IMR-90 (cell line): ENCODE measurements at places on chromosomes 3 and 15. TPM values are rescaled to one million over a fixed set of nuclear protein-coding genes. Genes with fewer than 3 reads are reported as not detected.

Gene AP3B2
- not detected in 2 replicates for total RNA-seq

Gene CHRNA5
- 0.54 and 1.4 TPM in 2 replicates for total RNA-seq

Gene MESP2
- 0.18 and 0.28 TPM in 2 replicates for total RNA-seq

Gene CKMT1A
- total RNA-seq: not detected in 2 replicates

Gene CADPS
- total RNA-seq: not detected in 2 replicates

Gene ANKUB1
- not detected in 2 replicates for total RNA-seq

GRCh38 chr3:172177046-172177445 lies 137.7 kb downstream of the FNDC3B start:
- H3K27me3 ChIP-seq: no peaks in the 10 kb centered on the region
- H3K4me3 ChIP-seq: no peak overlapping the region

- H3K27me3 ChIP-seq: no peaks in the 10 kb centered on the region
- no peak overlapping the region for H3K4me3 ChIP-seq
- no peaks in the 10 kb centered on the region for H3K4me1 ChIP-seq
- H3K36me3 ChIP-seq: peaks cover 26% of the 10 kb centered on the region
These were observed 78.1 kb downstream of the HERC2 start for GRCh38 chr15:28243901-28244300.

DNA sequence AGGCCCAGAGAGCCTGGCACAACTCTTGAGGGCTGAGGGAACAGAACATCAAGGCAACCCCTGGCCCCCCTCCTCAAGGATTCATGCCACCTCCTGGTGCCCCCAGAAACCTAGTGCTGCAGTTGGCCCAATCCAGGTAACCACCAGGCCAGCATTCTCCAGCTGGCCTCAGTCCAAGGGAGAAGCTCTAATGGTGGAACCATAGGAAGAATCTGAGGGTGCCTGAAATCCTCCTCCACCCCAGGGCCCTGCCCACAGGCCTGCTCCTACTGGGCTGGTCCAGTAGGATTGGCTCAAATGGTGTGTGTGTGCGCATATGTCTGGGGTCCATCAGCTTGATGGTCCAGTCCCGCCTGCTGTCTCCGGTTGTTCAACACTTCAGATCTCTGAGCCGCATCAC lies 7.7 kb downstream of the HYAL2 start:
- no peak for DNase-seq
- H3K27me3 ChIP-seq: no peaks in the 10 kb centered on the region
- H3K4me3 ChIP-seq: no peak overlapping the region
- H3K36me3 ChIP-seq: peaks cover 38% of the 10 kb centered on the region

DNA sequence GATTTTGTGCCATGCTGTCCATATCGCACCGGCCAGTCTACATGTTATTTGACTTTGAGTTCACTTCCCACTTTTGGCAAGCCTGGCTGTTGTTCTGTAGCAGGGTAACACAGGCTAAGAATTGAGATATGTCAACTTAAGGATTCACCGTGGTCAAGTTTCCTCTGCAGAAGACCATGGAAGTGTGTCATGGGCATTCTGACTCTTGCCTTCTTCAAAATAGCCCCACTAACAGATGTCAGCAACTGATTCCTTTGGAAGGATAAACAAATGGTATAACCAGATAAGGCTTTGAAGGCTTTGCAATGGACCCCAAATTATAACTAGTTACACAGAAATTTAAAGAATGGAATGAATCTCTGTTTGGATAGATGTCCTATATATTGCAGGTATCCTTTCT lies 20.1 kb upstream of the CD47 start:
- H3K27ac ChIP-seq: no peak overlapping the region
- no peaks in the 10 kb centered on the region for H3K27me3 ChIP-seq
- no peaks in the 10 kb centered on the region for H3K36me3 ChIP-seq
- DNase-seq: no peak
- H3K4me1 ChIP-seq: no peaks in the 10 kb centered on the region
- no peak overlapping the region for H3K4me3 ChIP-seq

DNA sequence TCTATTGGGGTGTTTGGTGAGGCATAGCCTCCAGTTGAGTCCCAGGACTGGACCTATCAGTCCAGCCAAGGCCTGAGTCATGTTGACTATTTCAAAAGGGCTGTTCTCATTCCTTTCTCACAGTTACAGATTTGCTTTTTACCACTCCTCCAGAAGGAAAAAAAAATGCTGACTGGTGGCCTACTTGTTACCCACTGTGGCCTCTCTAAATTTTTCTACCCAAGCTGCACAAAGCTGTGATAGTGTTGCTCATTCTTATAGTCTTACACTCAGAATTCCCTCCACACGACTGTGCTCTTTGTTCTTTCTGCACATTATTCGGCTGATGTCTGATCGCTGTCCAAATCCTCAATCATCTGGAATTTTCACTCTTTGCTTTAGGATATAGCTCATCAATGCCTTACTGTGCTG lies 1142.2 kb downstream of the IGSF11 start:
- no peak overlapping the region for H3K4me3 ChIP-seq
- peaks cover 4% of the 10 kb centered on the region; the same call in 1 of the 2 replicates for H3K4me1 ChIP-seq
- no peaks in the 10 kb centered on the region for H3K36me3 ChIP-seq
- DNase-seq: peak; percentile 75

- peak overlapping the region; percentile 52 for H3K4me3 ChIP-seq
- peaks cover 34% of the 10 kb centered on the region for H3K36me3 ChIP-seq
- DNase-seq: no peak
- peaks cover 19% of the 10 kb centered on the region for H3K4me1 ChIP-seq
- H3K27me3 ChIP-seq: no peaks in the 10 kb centered on the region
- H3K27ac ChIP-seq: peak overlapping the region; percentile 92
These were observed 20.0 kb downstream of the ATRIP start for GRCh38 chr3:48466386-48467109.

DNA sequence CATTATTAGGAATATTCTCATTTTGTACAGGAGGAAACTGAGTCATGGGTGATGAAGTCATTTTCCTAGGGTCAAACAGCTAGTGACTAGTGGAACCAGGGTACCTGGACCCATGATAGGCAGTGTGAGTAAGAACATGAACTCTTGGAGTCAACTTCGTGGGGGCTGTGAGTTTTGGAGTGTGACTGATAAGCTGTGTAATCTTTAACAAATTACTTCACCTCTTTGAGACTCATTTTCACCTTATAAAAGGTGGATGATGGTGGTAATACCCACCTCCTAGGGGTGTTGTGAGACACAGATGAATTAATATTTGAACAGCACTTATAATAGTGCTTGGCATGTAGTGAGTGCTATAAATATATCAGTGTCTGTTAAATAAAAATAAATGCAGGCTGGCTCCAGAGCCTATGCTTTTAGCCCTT lies 9.1 kb downstream of the SEMA6D start:
- H3K4me1 ChIP-seq: peaks cover 4% of the 10 kb centered on the region
- H3K27ac ChIP-seq: no peak overlapping the region
- H3K36me3 ChIP-seq: no peaks in the 10 kb centered on the region; the same call in 1 of the 2 replicates
- H3K4me3 ChIP-seq: no peak overlapping the region

GRCh38 chr3:58953288-58953687 lies 96.5 kb downstream of the CFAP20DC start:
- no peak overlapping the region for H3K27ac ChIP-seq
- H3K27me3 ChIP-seq: no peaks in the 10 kb centered on the region
- H3K4me3 ChIP-seq: no peak overlapping the region
- no peaks in the 10 kb centered on the region for H3K4me1 ChIP-seq
- no peak for DNase-seq
- H3K36me3 ChIP-seq: no peaks in the 10 kb centered on the region
